ENCODE measurements at places on chromosomes 2 and 18.

- DNase-seq = no peak
Observed at GRCh38 chr2:190065839-190066238, 3.3 kb upstream of the MSTN start.

GRCh38 chr2:149931486-149931885 is 343.9 kb upstream of the MMADHC start:
- no peak for DNase-seq

DNA sequence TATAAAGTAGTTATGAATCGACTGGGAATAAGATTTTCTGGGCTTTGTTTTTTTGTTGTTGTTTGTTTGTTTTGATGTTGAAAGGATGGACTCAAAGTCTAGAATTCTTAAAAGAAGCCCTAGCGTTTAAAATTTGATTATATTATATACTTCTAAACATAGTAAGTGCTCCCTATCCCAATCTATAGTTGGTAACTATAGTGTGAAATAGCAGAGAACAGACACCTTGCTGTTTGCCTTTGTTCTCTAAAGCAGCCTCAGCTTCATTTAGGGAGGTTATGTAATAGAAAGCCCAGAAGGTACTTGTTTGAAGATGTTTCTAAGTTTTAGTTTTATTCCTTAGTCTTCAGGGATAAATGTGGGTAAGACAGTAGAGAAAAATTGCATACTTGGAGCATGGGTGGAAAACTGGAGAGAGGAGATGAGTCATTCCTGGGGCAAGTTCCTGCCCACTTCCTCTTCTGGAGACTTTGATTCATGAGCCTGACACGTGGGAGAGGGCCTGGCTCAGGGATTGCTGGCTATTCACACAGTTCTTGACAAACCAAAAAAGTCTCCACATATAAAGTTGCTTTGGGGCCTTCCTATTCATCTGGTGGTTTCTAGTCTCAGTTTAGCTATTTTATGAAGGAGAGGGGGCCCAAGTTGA is 131.9 kb downstream of the MYO1B start:
- peak; percentile 88 for DNase-seq

DNA sequence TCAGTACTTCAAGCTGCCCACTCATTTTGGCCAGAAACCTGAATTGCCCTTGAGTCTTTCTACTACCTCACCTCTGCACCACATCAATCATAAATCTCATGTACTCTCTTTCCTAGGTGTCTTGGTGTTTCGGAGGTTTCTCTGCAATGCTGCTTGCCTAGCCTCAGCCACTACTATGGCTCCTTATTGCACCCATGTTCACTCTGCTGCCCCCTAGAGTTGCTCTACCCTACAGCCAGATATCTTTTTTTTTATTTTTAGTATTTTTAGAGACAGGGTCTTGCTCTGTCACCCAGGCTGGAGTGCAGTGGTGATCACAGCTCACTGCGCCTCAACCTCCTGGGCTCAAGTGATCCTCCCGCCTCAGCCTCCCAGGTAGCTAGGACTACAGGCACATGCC is 413.0 kb downstream of the PTPRM start:
- no peak for DNase-seq

Measured in AG20443 (cell line).